Hindlimb muscle (tissue), 1 donor: ENCODE measurements at places on chromosomes 4 and X. TPM values are rescaled to one million over a fixed set of nuclear protein-coding genes. Genes with fewer than 3 reads are reported as not detected.
A peak's percentile ranks its signal among the peaks of the same experiment; 100 is the strongest.

Gene HSD17B13
- not detected for polyA plus RNA-seq

- DNase-seq = no peak
Observed at GRCh38 chrX:9188117-9188516, 154.2 kb upstream of the FAM9B start.

Gene GAB3
- 5.2 TPM for polyA plus RNA-seq

Gene CXCL9
- polyA plus RNA-seq = 0.06 TPM

Gene GNRHR
- 0.50 TPM for polyA plus RNA-seq

Gene RAB40A
- polyA plus RNA-seq = 0.89 TPM

GRCh38 chrX:150234126-150234525 lies 129.0 kb upstream of the MAMLD1 start:
- DNase-seq = no peak

Gene WDR17
- polyA plus RNA-seq = 0.72 TPM

DNA sequence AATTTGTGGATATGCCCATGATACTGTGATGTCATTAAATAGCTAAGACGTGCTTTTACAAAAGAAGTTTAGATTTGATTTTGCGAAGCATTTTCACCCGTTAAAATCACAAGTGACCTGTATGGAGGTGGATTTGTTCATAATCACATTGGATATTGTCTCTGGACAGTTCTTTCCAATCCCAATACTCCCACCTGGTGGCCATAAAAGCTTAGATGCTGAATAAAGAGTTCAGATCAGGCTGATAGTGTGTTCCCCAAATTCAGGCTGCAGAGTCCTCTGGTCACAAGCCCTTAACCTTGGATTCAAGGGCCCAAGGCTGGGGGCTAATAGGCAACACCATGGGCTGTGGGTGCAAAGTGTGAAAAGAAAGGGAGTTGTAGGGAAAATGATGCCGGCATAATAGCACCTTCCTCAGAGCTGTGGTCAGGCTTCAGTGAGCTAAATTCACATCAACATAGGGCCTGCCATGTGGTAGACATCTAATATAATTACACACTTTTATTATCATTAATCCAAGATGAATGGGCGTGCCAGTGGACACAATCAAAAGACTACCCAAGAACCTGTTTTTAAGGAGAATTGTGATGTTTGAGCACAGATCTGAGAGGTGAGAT lies 28.1 kb downstream of the SMIM43 start:
- DNase-seq = peak; percentile 31

GRCh38 chr4:139957065-139957464 lies 196.9 kb downstream of the MAML3 start:
- DNase-seq = no peak
